ENCODE measurements at places on chromosomes 2 and 18.

DNA sequence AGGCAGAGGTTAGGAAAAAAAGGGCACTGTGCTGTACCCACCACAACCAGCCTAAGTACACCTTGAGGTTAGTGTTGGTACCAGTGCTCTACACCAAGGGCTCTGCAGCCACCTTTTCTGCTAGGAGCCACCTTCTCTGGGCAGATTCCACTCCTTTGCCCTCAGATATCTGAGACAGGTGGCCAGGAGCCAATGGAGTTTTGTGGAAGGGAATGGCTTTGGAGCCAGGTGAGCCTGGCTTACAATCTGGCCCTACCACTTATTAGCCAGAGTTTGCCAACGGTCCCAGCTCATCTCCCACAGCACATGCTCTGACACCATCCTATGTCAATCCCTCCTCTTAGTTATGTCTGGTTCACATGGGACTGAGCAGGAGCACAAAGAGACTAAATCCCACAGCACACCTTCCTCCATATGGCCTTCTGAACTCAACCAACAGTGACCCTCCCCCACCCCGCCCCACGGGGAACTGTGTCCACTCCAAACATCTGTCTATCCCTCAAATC is 77.5 kb downstream of the CLHC1 start:
- DNase-seq = no peak

DNA sequence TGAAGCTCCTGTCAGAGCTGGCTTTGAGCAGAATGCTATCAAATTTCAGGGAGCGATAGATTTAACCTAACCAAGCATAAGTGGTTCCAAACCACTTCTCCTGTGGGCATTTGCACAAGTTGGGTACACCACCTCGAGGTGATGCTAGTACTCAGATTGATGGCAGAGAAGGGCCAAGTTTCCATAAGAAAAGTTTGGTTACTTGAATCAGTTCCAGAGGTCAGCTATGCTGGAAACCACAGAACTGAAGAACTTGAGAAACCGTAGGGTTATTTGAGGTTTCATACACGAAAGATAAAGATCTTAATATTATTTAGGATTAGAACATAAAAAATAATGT is 238.2 kb upstream of the SOX11 start:
- no peak for DNase-seq

DNA sequence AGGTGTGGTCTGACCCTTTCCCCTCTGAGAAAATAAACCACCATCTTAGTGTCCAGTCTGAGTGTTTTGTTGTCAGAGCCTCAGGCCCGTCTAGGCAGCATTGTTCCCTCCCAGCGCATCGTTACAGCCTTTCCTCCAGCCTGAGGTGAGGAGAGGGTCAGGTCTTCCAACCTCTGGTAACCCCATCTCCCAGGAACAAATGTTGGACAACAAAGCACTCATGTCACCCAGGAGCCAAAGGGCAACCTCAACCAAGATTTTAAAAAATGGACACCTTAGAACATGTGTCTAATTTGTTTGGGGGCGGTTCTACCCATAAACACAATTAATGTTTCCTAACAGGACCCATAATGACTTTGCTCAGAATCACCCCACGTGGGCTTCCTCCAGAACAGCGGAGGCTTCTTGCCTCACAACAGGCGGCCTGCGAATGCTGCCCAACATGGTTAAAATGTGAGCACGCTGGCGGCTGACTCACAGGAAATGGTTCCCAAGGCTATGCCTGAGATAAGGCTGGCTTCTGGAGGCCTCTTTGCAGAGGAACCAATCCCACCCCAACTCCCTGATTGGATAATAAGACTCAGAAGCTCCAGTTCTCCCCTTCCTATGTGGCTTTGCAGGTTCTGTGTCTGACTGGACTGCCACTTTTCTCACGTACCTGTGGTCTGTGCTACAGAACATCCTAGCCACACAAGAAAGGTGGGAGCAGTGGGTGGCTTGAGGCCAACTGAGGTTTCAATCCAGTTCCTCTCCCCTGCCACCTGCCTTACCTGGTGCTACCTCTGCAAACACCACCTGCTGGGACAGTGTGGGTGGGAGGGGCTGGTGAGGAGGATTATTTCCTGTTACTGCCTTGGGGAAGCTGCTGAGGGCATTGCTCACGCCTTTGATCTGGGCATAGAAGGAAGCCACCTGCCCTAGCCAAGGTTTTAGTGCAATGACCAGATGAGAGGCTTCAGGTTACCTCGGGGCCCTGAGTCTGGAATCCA is 108.8 kb downstream of the B3GNT2 start:
- DNase-seq = peak; percentile 56

DNA sequence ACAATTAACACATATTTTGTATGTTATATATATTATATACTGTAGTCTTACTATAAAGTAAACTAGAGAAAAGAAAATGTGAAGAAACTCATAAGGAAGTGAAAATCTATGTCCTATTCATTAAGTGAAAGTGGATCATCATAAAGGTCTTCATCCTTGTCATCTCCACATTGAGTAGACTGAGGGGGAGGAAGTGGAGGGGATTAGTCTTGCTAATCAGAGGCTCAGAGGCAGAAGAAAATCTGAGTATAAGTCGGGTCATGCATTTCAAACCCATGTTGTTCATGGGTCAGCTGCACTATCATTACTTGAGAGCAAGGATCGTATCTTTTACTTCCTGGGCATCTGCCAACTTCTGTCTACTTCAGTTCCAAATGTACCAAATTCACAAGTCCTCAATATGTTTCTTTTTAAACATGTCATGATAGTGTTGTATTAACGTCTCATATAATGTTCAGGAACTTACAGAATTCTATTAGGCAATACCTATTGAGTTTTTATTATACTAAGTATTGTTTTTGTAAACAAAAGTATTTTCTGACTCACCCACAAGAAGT is 208.9 kb upstream of the BOD1L2 start:
- DNase-seq = no peak

DNA sequence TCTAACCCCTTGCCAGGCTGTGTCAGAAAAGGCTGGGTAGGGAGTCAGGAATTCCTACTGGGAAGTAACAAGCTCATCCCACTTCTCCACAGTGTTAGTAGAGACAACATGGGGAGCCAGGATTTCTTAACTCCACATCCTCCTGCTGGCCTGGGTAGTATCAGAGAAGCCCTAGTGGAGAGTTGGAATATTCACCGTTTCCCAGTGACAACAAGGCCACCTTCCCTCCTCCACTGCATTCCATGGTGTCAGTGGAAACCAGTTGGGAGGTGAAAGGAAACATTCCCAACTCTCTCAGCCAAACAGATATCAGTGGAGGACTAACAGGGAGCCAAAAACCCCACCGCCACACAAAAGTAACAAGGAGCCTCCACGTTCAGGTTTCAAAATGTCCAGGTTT is 41.2 kb downstream of the SRD5A2 start:
- DNase-seq = no peak

DNA sequence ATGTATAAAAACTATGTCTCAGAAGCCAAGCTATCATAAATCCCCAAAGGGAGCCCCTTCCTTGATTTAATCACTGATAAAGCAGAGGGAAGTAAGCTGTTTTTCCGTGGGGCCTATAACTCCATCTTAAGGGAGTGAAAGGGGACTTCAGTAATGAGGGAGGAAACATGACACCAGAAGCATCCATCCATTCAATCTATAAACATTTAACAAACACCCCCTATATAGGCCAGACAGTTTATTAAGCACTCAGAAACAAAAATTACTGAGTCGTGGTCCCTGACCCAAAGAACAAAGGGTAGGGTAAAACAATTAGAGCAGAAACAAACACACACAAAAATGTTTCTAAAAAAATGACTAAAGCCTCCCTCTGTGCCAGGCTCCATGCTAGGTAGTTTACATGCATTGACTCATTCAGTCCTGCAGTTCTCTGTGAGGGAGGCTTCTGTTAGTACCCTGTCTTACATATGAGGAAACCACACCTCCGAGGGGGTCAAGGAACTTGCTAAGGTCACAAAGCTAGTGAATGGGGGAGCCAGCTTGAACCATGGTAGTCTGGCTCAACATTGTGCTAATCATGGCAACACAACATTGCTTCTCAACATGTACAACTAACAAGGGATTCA is 472.1 kb downstream of the CDH2 start:
- DNase-seq = no peak

DNA sequence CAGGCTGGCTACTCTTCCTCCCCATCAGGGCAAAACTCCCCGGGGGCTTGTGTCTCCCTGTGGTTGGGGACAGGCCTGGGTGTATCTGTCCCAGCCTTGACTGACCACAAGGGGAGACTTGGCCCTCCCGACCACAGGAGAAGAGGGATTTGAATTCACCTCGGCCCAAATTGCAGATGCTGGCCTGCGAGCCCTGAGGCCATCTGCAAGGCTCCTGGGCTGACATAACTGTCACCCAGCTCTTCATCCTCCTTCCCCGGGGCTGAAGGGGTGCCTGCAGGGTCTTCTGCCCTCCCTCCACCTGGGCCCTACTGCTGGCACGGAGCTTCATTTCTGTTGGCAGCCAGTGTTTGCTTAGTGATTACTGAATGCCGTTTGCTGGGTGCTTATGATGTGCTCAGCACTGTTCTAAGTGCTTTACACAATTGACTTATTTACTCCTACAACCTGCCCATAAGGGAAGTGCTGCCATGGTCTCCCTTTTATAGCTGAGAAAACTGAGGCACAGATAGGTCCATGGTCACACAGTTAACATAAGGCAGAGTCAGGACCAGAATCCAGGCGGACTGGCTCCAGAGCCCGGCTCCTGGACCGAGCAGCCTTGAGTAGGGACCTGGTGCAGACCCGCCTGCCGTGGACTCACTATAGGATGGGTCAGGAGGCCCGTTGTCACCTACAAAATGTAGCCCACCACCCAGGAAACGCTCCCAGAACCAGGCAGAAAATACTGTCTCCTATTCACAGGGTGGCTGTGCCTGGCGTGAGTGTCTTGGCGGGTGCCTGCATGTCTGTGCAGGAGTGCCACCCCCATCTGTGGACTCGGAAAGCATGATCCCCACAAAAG is 18.9 kb downstream of the STEAP3 start:
- no peak for DNase-seq

- no peak for DNase-seq
These were observed 570 bp downstream of the SCRN3 start for GRCh38 chr2:174395969-174396630.

GRCh38 chr2:216903470-216903869 is 43.6 kb upstream of the TNP1 start:
- no peak for DNase-seq

- no peak for DNase-seq
These were observed 1267.1 kb downstream of the LRP1B start for GRCh38 chr2:140863713-140864112.

GRCh38 chr2:204024503-204024902 is 87.9 kb downstream of the ICOS start:
- no peak for DNase-seq

DNA sequence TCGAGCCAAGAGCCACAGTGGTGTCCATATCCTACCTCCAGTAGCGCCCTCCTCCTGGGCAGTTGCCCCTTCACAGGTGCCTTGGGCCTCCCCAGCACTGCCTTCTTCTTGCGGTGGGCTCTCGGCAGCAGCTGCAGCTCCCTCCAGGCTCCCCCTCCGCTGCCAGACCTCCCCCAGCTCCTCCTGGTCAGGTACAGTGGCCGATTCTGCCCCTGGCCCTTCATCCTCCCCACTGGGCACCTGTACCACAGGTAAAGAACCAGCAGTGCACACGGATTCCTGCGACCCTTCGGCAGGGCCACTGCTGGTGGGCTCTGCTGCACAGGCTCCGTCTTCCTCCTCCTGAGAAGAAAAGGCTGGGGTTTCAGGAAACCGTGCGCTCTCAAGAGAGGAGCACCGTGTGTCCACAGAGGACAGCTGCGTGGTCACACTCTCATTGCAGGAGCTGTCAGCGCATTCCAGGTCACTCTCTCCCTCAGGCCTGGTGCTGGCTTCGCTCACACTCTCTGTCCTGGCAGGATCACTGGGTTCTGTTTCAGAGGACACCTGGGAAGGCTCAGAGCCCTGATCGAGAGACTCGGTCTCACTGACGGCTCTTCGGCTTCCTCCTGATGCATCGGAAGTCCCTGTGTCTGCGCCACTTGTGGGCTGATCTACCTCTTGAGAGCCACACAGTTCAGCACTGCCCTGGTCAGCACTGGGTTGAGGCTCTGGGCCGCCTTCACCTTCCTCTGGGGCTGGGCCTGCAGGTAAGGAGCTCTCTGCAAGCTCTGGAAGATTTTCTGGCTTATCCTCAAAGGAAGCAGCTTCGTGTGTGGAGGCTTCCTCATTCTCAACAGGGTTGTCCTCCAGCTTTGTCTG is 147.4 kb upstream of the STK17B start:
- DNase-seq = no peak

GRCh38 chr2:241841181-241842066 is 17.3 kb downstream of the PDCD1 start:
- DNase-seq = no peak

GRCh38 chr2:71950256-71951082 is 197.2 kb downstream of the CYP26B1 start:
- DNase-seq = no peak

- DNase-seq = no peak
These were observed 88.5 kb downstream of the PRKCE start for GRCh38 chr2:45739796-45740485.

DNA sequence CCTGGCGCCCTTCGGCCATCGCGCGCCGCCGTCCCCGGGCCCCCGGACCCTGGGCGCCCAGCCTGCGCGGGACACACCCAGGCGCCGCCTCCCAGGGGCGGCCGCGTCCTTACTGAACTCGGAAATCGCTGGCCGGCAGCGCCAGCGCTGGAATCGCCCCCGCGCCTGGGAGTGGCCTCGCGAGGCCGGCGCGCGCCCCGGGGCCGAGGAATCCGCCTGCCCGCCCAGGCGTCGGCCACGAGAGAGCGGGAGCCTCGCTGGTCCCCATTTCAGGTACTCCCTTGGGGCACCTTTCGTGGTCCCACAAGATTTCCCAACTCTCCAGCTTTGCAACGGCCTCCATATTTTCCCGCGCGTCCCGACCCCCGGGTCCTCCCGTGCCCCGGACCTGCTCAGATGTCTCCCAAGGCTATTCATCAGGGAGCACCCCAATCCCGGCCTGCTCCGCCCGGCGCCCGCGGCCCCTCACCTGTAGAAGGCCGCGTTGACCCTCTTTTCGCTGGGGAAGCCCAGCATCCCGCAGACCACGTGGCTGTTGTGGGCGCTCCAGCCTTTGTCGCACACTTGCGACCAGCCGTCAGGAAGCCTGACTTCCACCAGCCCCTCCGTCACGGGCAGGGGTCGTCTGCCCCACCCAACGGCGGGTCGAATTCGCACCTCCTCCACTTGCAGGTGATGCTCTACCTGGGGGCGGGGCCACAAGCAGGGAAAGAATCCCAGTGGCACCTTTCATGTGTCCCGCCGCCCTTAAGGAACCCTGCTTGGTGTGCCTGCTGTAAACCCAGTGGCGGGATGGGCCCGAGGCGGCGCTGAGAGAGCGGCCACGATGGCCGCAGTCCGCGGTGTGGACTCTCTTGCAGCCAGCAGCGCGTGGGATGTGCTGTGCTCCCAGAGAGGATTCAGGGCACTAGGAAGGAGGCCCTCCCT is 4.6 kb downstream of the LOXL3 start:
- DNase-seq = no peak

DNA sequence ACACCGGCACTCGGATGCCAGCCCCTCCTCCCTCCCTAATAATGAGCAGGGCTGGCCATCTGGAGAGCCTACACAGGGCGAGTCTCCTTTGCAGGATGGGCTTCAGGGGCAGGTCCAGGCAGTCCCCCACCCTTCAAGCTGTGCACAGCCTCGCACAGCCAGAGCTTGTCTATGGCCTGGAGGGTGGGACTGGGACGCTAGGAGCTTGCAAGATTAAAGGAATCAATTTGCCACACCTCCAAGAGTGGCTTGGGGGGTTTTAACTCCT is 43.9 kb upstream of the OTOF start:
- no peak for DNase-seq
